ENCODE measurements at places on chromosomes 12 and 14. TPM values are rescaled to one million over a fixed set of nuclear protein-coding genes. Genes with fewer than 3 reads are reported as not detected.

GRCh38 chr12:100216337-100216736, 15.7 kb downstream of the ACTR6 start:
- DNase-seq, result no peak

- no peak for DNase-seq
These were observed 37.6 kb upstream of the BCL2L14 start for GRCh38 chr12:12032851-12033797.

IGFBP6 gene
- 195 TPM for total RNA-seq

VASH1 gene
- 12.9 TPM for total RNA-seq

TAS2R7 gene
- not detected for total RNA-seq

DNA sequence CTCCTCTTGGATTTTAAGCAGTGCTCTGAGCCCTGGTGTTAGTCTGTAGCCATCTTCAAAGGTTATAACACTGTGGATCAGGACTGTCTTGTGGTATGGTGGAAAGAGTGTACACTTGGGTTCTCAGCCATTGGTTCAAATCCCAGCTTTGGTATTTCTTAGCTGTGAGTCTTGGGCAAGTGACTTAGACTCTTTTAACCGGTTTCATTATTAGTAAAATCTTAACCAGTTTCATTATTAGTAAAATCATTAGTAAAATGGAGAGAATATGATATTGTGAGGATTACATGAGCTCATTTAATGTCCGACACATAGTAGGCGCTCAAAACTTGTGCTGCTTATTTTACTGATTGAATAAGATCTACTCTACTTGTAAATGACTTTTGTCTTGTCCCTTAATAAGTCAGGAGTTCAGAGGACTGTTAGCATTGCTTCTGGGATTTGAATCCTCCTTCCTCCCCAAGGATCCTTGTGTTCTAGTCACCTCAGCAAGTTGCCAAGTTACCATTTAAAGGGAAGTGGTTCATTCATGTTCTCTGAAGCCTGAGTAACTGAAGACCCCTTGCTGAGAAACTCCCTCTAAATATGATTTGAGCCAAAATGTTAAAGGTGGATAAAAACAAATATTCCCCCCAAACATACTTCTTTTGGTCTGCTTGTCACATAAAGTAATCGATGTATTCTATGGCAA, 12.4 kb downstream of the TTLL5 start:
- no peak for DNase-seq

CCDC88C gene
- total RNA-seq, result 17.4 TPM

GRCh38 chr12:55996715-55997534, at the start of gene SUOX:
Gene SUOX (plus strand): TSS chr12:55997276. CDS start chr12:56002222, 4,946 bp downstream.
- peak; percentile 97 for DNase-seq

- no peak for DNase-seq
These were observed 31.1 kb downstream of the NRDE2 start for GRCh38 chr14:90300611-90301047.

- DNase-seq, result no peak
These were observed 10.8 kb downstream of the FBXL14 start for GRCh38 chr12:1583421-1584078.

PPM1H gene
- 5.1 TPM for total RNA-seq

DNA sequence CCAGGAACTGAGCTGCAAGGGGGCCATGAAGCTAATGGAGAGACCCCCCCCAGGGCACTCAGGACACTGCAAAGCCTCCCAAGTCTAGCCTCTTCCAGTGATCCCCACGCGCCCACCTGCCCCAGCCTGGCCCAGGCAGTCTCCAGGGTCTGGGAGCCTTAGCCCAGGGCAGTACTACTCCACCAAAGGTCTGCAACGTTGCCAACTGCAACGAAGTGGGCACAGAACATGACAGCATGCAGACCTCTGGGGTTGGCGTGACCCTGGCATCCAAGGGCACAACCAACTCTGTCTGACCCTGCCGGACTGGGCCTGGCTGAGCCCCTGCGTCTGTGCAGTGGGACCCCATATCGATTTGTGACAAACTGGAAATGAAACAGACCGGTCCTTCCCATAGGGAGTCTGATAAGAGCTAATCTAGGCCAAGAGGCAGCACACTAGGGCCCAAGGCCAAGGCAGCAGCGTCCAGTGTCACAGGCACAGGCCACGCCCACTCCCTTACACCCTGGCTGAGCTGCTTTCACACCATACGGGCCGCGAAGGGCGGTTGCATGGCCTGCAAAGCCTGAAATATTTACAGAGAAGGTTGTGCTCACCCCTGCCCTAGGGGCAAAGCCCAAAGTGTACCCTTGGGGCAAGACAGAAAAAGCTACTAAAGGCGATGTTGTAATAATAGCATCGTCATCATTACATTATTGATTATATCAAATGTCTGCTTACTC, 76.7 kb downstream of the NCOR2 start:
- DNase-seq, result no peak

DNA sequence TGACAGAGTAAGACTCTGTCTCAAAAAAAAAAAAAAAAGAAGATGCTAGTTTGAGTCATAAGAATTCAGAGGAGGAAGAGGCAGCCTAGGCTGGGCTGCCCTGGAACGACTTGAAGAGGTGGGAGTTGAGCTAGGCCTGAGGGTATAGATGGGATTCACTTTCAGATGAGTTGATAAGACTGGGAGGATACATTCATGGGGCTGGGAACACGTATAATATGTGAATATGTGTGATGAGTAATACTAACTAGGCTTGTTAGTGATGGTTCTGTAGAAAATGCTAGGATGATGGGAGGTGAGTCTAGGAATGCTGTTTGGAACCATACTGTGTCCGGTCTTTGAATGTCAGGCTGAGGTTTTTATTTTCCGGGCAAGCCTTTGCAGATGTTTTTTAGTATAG, 9.0 kb downstream of the PLEKHA5 start:
- DNase-seq, result no peak

- DNase-seq, result no peak
These were observed 5.6 kb downstream of the ATP2A2 start for GRCh38 chr12:110286623-110287022.
